ENCODE measurements at places on chromosomes 2 and 18. TPM values are rescaled to one million over a fixed set of nuclear protein-coding genes. Genes with fewer than 3 reads are reported as not detected.

Gene ANKRD29
- 5.8 TPM for total RNA-seq

Gene DSG3
- total RNA-seq = not detected

Gene ANKRD62
- total RNA-seq = not detected

Gene CHRNG
- 0.83 TPM for total RNA-seq

Gene CWC22
- 12.2 TPM for total RNA-seq
